ENCODE measurements at places on chromosomes 5 and 9. TPM values are rescaled to one million over a fixed set of nuclear protein-coding genes. Genes with fewer than 3 reads are reported as not detected.

DNA sequence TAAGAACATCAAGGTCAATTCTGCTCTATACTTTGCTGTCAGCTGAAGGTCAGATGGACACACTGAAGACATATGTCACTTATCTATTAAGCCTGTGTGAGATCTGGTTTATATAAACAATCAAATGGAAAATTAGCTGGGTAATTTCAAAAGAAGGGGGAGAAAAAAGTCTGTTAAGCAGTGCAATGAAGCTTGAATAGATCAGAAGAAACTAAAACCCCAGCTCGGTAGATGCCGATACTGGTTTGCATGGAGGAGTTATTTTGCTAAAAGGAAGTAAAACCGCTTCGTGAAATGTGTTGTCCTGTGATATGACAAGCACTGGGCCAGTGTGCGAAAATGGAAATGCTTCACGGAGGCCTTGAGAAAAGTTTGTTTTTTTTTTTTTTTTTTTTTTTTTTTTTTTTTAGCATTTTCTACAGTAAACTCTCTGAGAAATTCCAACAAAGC, 148.8 kb downstream of the MEF2C start:
- no peak for DNase-seq

F2RL1 gene
- 13.0 TPM for total RNA-seq

- DNase-seq = no peak
Measured at GRCh38 chr5:55633574-55634208, 78.4 kb downstream of the SLC38A9 start.

RPL7A gene
- total RNA-seq = 2,046 TPM

PLAC8L1 gene
- total RNA-seq = 0.43 TPM

DNA sequence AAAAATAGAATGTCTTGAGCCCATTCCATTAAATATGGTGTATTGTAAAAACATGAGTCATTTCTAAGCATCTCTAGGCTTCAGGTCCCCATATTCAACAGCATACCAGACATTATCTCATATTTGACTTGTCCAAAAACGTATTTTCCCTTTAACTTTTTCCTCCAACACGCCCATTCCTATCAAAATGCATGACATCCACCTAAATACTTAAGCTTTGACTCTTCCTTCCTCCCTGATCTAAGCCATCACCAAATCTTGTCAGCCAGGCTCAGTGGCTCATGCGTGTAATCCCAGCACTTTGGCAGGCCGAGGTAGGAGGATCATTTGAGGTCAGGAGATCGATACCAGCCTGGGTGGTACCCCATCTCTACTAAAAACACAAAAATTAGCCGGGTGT, 23.9 kb downstream of the VCP start:
- DNase-seq = no peak

ECPAS gene
- total RNA-seq = 39.3 TPM

TRIM52 gene
- total RNA-seq = 8.6 TPM

NR2F1 gene
- 5.9 TPM for total RNA-seq

PLCXD3 gene
- 3.5 TPM for total RNA-seq

- DNase-seq = no peak
Measured at GRCh38 chr9:69190086-69190862, 16.2 kb downstream of the TJP2 start.

- no peak for DNase-seq
Measured at GRCh38 chr9:35864695-35865255, 5.4 kb downstream of the OR13J1 start.

- no peak for DNase-seq
Measured at GRCh38 chr5:78953092-78953800, 31.9 kb downstream of the ARSB start.

ADAMTS6 gene
- 0.28 TPM for total RNA-seq

PCDHGA5 gene
- total RNA-seq = 2.1 TPM

- no peak for DNase-seq
Measured at GRCh38 chr9:70362952-70363351, 51.5 kb downstream of the KLF9 start.

DNA sequence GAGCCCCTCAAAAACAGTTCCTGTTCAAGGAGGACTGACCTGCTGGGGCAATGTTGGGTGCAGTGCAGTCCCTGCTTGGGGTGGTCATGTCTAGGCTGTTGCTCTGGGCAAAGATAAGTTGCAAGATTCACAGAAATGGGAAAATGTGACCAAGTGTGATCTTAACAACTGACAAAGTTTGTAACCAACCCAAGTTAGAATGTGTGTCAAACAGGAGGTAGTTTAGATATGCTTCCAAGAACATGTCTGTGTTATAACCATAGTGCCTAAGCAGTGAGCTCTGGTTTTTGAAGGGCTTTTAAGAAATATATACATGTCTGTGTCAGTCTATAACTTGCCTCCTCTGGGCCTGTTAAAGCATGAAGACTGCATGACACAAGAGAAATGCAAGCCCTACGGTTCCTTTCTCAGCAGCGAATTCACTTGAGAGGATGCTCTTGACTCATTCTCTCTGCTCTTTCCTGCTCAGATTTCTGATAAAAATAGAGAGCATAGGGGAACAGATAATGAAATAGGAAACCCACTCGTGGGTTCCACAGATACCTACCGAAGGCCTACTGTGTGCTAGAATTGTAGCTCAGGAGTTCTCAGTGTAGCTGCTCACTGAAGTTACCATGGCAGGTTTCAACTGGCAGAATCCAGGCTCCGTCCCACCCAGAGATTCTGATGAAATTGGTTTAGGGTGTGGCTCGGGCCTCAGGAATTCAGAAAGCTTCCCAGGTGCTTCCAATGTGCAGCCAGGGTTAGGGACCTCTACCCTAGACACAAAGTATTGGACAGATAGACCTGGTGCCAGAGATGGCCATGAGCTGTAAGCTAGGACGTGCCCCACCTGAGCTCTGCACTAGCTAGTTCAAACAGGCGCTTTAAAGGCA, 52.4 kb downstream of the ARHGEF37 start:
- DNase-seq = no peak
